ENCODE measurements at places on chromosomes 5 and 9. TPM values are rescaled to one million over a fixed set of nuclear protein-coding genes. Genes with fewer than 3 reads are reported as not detected.

The TEX48 gene
- not detected for total RNA-seq

The CDKN2B-AS1 gene
- total RNA-seq: 0.20 TPM

The IL7R gene
- 309 TPM for total RNA-seq

DNA sequence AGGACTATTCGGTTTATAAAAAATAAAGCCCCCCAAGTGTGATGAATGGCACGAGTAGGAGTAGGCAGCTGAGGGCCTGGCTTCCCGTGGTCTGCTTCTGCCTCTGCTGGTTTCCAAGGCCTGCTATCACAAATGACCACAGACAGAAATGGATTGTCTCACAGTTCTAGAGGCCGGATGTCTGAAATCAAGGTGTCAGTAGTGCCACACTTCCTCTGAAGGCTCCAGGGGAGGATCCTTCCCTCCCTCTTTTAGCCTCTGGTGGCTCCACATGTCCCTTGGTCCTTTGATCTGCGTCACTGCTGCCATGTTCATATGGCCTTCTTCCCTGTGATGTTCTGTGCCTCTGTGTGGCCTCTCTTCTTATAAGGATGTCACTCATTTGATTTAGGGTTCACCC, 15.1 kb downstream of the PRKACG start:
- DNase-seq: no peak

GRCh38 chr5:131496400-131496713, 138.7 kb downstream of the RAPGEF6 start:
- DNase-seq: no peak

DNA sequence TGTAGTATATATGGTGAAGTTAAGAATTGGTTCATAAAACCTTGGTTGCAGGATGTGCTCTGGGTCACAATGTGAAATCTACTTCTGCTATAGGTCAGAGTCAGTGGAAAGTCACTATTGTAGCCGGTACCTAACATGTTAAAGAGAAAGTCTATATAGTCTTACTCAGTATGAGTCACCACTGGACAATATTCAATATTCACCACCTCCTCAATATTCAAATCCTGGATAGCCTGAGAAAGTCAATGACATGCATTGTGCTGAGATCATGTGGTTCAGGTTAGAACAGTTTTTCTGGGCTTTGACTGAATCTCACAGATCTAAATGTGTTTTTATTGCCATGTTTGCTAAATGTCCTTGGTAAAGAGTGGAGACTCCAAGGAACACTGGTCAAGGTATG, 108.8 kb downstream of the HMHB1 start:
- DNase-seq: no peak

GRCh38 chr5:23528677-23529076, 21.3 kb downstream of the PRDM9 start:
- DNase-seq: no peak

GRCh38 chr5:127243011-127243410, 47.6 kb upstream of the MEGF10 start:
- no peak for DNase-seq

DNA sequence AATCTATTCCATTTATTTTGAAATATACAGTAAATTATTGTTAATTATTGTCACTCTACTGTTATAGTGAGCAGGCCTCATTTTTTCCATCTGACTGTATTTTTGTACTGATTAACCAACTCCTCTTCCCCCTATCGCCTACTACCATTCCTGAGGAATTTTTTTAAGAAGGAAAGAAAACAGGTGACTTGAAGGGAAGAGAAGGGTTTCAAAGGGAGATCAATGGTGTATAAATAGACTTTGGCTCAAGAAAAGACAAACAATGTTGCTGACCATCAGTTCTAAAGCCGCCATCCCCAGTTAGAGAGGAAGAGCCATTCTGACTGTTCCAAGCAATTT, 69.7 kb downstream of the BAAT start:
- DNase-seq: no peak

Measured in activated naive CD4-positive, alpha-beta T cell treated with anti-CD3 and anti-CD28 coated beads, Interleukin-2, amount 50 U/mL, for 72 hours (primary cell).